Stimulated activated CD8-positive, alpha-beta memory T cell treated with anti-CD3 and anti-CD28 coated beads, Interleukin-2, amount 100 ng/mL, for 1 hour (primary cell): ENCODE measurements at places on chromosomes 7 and 10.

GRCh38 chr7:139620676-139621344 lies 97.3 kb downstream of the CLEC2L start:
- DNase-seq: no peak

DNA sequence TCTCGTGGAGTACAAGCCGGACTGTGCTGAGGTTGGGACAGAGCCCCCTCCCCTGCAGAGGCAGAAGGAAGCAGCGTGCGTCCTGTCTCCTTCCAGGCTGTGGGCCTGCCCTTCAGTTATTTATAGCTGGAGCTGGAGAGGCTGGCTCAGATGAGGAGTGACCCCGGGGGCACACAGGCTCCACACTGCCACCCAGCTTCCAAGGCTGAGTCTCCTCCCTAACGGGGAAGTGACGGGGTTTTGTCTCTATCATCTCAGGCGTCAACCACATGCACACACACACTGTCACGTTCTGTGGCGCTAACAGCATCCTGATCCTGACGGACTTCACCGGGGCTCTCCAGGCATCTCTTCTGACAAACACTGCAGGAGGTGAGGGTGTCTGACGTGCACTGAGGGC lies 25.4 kb downstream of the AMZ1 start:
- no peak for DNase-seq

DNA sequence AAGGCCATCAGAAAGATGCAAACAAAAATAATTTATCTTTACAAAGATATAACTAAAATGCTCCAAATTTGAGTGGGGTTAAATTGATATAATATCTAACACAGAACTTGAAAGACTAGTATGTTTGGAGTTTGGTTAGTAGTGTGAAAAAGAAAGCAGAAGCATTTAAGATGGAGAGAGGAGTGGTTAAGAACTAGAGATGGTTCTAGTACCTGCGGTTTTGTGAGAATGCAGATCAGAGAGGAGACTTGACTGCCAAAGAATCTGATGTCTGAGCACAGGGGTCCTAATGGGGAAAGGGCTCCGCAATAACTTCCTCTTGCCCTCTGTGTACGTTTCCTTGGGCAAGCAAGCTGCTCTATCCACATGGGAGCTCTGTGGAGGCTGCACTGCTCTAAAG lies 506.8 kb upstream of the COBL start:
- DNase-seq: no peak

GRCh38 chr7:20188567-20188966 lies 28.6 kb downstream of the MACC1 start:
- DNase-seq: no peak

- no peak for DNase-seq
Measured at GRCh38 chr7:85095366-85095765, 91.5 kb downstream of the SEMA3D start.

DNA sequence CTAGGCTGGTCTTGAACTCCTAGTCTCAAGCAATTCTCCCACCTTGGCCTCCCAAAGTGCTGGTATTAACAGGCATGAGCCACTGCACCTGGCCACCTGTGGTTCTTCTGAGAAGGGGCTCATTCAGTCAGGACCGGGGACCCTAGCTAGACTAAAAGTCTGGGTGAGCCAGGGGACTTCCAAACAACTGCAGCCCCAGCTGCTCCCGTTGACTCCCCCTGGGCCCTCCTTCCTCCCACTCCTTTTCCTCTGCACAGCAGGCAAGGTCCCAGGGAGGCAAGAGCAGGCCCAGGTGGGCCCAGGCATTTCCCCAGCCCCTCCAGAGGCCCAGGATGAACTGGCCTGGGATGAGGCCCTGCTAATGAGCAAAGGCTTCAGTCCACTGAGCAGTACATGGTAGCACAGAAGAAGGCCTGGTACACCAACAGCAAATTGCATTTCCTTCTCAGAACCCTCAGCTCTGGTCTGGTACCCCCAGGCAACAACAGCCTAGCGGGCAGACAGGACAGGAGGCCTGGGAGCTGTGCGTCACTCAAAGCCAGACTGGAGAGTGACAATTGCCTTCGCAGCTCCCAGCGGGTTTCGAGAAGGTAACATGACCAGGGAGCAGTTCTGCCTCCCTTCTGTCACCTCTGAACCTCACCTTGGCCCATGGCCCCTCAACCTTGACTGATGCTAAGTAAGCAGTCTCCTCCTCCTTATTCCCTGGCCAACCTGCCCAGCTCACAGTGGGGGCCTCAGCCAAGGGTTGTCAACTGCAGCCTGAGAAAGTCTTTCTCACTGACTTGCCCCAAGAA lies 30.7 kb upstream of the HSPA12A start:
- DNase-seq: no peak

DNA sequence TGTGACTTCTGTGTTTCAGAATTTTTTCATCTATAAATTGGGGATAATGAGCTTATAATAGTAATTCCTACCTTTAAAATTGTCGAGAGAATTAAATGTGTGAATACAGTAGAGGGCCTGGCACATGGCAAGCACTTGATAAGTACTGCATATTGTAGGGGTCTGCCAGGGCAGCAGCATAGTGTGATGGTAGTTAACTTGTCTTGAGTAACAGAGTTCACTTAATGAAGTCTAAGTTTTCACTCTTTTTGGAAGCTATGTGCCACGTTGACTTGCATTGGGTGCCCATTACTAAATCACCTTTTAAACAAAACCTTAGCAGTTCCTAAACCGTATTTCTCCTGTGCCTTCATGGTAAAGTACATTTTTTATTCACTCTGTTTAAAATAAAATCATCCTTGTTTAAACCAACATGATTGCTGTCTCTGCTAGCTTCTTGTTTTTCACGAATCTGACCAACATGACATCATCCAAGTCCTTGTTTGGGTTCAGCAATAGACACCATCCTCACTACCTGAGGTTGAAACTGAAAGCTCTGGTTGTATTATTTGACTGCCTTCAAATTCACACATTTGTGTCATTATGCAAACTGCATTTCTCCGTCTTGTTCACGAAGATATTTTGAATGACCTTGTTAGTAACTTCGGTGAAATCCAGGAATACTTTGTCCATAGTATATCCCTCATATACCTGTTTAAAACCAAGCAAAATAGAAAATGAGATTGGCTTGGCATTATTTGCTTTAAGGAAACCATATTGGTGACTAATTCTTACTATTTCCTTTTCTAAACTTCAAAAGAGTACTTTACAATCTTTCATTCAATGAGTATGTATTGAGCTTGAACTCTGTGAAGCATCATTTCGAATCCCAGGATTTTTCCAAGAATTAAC lies 340.2 kb downstream of the SUGCT start:
- no peak for DNase-seq

DNA sequence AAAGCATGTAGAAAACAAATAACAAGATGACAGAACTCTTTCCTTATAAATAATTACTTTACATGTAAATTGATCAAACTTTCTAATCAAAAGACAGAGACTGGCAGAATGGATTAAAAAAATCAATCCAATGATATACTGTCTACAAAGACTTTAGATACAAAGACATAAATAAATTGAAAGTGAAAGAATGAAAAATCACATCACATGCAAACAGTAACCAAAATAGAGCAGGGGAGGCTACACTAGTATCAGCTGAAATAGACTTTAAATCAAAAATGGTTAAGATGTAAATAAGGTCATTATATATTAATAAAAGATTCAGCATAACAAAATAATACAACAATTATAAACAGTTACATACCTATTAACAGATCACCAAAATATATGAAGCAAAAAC lies 97.3 kb downstream of the SNX13 start:
- no peak for DNase-seq

- no peak for DNase-seq
Measured at GRCh38 chr10:49351669-49352068, 44.2 kb downstream of the DRGX start.

GRCh38 chr7:25496476-25497368 lies 268.4 kb upstream of the NPVF start:
- DNase-seq: no peak

DNA sequence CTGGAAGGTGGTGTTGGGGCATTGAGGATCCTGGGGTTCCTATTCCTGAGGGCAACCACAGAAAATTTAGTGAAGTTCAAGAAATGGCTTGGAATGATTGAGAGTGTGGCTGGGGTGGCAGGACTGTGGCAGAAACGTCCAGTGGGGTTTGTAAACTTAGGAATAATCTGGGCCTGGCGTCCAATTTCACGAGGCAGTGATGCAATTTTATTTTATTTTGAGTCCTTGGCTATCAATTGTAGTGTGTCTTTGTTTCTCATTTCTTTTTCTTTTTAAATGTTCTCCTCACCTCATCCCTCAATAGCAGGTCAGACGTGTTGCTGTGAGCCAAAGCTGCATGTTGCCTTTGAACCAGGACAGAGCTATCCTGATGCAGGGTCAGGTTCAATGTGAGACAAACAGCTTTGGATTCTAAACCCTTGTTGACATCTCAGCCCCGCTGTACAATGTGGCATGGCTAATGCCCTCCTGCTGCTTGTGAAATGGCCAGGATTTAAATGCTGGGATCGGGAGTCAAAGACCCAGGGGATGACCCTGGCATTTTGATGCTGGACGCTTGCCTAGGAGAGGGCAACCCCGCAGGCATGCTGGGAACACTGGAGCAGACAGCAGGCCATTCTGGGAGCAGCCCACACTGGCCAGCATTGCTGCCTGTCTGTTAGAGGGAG lies 64.8 kb downstream of the RBM20 start:
- DNase-seq: no peak

DNA sequence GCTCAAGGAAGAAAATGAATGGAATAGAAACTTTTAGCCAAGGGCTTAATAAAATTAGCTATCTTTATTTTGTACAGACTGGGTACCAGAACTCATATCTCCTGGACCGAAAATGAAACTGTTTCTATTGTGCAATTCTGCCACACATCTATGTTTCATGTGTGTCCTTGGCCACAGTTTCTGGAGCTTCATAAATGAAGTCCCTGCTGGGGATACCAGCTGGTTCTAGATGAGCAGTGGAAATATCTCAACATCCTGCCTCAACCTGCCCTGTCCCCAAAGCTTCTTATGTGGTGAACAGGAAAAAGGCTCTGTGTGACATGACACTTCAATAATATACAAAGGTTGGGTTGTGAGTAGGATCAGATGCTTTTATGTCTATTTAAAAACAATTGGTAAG lies 310.1 kb upstream of the SORCS1 start:
- DNase-seq: no peak

- DNase-seq: no peak
Measured at GRCh38 chr7:132652507-132652906, 76.2 kb upstream of the PLXNA4 start.

- no peak for DNase-seq
Measured at GRCh38 chr7:30950197-30950596, 13.6 kb upstream of the GHRHR start.

DNA sequence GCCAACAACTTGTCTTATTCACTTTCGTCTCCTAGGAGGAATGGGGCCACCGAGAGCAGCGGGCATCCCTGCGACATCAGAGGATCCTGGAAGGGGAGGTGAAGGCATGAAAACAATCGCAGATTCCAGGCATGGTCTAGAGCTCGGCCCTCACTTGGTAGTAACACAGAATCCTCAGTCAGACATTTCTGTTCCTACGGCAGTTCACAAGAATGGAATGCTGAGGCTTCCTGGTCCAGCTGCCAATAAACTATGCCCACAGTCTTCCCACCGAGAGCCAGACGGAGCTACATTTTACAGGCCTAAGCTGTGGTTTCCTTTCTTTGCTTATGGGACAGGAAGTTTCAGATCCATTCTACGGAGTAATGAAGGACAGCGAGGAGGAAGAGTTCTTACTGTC lies 75.8 kb downstream of the OR13A1 start:
- no peak for DNase-seq

GRCh38 chr10:6958254-6958653 lies 378.2 kb upstream of the PRKCQ start:
- no peak for DNase-seq

DNA sequence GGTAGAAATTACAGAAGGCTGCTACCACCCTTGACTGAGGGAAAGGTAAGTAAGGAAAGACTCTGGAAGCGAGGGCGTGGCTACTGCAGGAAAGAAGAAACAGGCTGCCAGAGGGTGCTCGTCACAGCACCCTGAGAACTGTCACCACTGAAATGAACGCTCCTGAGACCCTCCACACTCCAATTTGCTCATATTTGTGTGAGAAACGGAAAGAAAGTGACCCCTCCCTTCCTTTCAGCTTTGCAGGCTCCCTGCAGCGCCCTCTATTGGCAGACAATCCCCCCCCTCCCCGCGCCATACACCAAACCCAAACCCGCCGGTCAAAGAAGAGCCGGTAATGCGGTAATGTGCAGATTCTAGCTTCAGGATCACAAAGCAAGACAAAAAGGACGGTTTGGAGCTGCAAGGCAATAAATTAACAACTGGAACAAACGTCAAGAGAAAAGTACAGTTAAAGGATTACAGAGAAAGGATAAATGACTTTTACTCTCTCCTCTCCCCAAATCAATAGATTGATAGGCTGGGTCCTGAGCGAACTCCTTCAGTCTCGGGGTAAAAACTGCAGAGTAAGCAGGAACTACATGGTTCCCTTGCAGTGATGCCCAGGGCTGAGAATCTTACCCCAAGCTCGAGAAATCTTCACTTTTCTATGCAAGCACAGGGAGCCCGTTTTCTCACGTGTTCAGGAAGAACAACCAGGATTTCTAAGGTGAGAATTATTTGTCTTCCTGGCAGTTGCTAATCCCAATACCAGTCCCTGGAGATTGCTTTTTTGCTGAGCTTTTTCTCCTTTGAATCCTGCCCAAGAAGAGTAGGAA lies 47.6 kb downstream of the STEAP1B start:
- DNase-seq: no peak

- DNase-seq: no peak
Measured at GRCh38 chr7:8441106-8441965, 7.9 kb downstream of the NXPH1 start.

DNA sequence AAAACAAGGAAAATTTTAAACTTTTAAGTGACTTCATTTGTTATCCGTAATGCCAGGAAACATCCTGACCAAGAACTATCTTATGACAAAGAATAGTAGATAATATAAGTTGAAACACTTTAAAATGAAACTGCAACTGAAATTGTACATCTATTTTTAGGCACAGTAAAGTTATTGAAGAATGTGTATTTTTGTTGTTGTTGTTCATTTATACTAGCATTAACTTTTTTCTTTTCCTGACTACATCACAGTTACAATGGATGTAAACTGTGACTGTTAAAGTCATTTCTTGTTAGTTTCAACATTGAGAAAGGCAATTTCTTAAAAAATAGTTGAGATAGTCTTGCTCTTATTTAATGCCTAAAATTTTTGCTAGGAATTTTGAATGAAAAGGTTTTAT lies 2.6 kb downstream of the CPED1 start:
- no peak for DNase-seq

- DNase-seq: no peak
Measured at GRCh38 chr10:22580711-22581110, 133.7 kb downstream of the PIP4K2A start.

GRCh38 chr10:19595212-19595845 lies 220.9 kb upstream of the PLXDC2 start:
- DNase-seq: no peak

DNA sequence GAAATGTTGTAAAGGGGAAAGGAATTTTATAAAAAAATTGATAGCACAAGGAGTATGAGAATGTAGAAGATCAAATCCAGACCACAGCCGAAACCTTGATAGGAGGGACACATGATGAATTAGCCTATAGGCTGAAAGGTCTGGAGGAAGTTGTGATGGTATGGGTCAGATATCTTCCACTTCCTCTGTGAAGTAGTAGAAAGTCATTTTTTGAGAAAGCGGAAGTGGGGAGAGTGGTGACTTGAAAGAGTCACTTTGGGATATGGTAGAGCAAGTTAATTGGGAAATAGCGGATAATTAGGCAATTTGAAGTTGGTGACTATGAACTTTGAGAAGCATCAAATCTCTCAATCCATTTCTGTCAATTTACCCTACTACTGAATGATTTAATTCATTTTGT lies 99.4 kb downstream of the GRM8 start:
- DNase-seq: no peak

- no peak for DNase-seq
Measured at GRCh38 chr7:99287779-99288534, 15.3 kb downstream of the MYH16 start.
